ENCODE measurements at places on chromosomes 4 and X. TPM values are rescaled to one million over a fixed set of nuclear protein-coding genes. Genes with fewer than 3 reads are reported as not detected.

LPAR4 gene
- total RNA-seq = not detected

CACNA1F gene
- total RNA-seq = not detected

LUZP4 gene
- total RNA-seq = not detected

GPR119 gene
- total RNA-seq = not detected

MAGEA9B gene
- total RNA-seq = 0.93 TPM

ASB12 gene
- not detected for total RNA-seq

MAGEB1 gene
- total RNA-seq = not detected

TCEAL5 gene
- total RNA-seq = not detected

PDE5A gene
- 1.4 TPM for total RNA-seq

XAGE1A gene
- total RNA-seq = 2.2 TPM

RNF4 gene
- 97.7 TPM for total RNA-seq

GAGE1 gene
- total RNA-seq = 40.0 TPM

VSIG1 gene
- total RNA-seq = not detected

SORCS2 gene
- 1.6 TPM for total RNA-seq

PPID gene
- 47.1 TPM for total RNA-seq

HERC5 gene
- total RNA-seq = 0.95 TPM

MTHFD2L gene
- 15.2 TPM for total RNA-seq

NXF2B gene
- 0.76 TPM for total RNA-seq

TXK gene
- 0.06 TPM for total RNA-seq

USP9X gene
- 32.0 TPM for total RNA-seq

CD38 gene
- total RNA-seq = 0.23 TPM

TCEAL3 gene
- total RNA-seq = 17.1 TPM

ZMAT1 gene
- total RNA-seq = 0.16 TPM

SPACA5B gene
- total RNA-seq = not detected

ZNF157 gene
- not detected for total RNA-seq

LRCH2 gene
- 3.1 TPM for total RNA-seq

WFS1 gene
- 14.8 TPM for total RNA-seq

GPR82 gene
- not detected for total RNA-seq

IL2 gene
- total RNA-seq = not detected

CFI gene
- total RNA-seq = 0.08 TPM

RTL3 gene
- 1.2 TPM for total RNA-seq

FGF5 gene
- 2.7 TPM for total RNA-seq

IL21 gene
- not detected for total RNA-seq

KCND1 gene
- 0.23 TPM for total RNA-seq

UGT2B17 gene
- not detected for total RNA-seq

APBB2 gene
- 50.4 TPM for total RNA-seq

PFKFB1 gene
- not detected for total RNA-seq

GAGE12H gene
- not detected for total RNA-seq

STOX2 gene
- not detected for total RNA-seq

MAP9 gene
- total RNA-seq = 5.7 TPM

SUPT20HL1 gene
- total RNA-seq = not detected

CLIC2 gene
- 0.60 TPM for total RNA-seq

FAM184B gene
- total RNA-seq = not detected

ARAP2 gene
- 2.8 TPM for total RNA-seq

MAOB gene
- not detected for total RNA-seq

RGN gene
- total RNA-seq = not detected

Measured in HT1080 (cell line).